Cerebellum (tissue), 4 donors: ENCODE measurements at places on chromosomes 12 and 14.

- no peak for DNase-seq
These were observed 1082.4 kb downstream of the TMTC2 start for GRCh38 chr12:83769151-83769550.

GRCh38 chr12:105939181-105939721 is 199.5 kb downstream of the NUAK1 start:
- no peak for DNase-seq

GRCh38 chr14:30928462-30928861 is 54.1 kb downstream of the COCH start:
- DNase-seq = no peak

DNA sequence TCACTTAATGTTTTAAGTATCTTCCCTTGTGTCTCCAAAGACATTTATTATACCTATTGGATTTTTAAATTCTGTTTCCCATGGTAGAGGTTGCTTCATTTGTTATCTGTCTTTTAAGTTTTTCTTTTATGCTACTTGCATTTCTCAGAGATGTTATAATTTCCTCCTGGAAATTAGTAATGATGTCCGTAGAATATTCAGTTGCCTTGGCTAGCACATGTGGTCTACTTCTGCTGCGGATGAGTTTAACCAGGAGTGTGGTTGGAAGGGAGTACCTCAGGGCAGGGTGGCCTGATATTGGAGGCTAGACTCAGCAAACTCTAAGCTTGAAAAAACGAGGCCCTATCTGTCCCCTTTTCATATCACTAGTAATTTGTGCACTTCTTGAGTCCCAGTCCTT is 8.8 kb upstream of the EVL start:
- no peak for DNase-seq

GRCh38 chr12:78864870-78865463 is 393 bp downstream of the SYT1 start:
- DNase-seq = no peak

GRCh38 chr12:31246470-31246850 is 79.5 kb downstream of the SINHCAF start:
- DNase-seq = no peak

DNA sequence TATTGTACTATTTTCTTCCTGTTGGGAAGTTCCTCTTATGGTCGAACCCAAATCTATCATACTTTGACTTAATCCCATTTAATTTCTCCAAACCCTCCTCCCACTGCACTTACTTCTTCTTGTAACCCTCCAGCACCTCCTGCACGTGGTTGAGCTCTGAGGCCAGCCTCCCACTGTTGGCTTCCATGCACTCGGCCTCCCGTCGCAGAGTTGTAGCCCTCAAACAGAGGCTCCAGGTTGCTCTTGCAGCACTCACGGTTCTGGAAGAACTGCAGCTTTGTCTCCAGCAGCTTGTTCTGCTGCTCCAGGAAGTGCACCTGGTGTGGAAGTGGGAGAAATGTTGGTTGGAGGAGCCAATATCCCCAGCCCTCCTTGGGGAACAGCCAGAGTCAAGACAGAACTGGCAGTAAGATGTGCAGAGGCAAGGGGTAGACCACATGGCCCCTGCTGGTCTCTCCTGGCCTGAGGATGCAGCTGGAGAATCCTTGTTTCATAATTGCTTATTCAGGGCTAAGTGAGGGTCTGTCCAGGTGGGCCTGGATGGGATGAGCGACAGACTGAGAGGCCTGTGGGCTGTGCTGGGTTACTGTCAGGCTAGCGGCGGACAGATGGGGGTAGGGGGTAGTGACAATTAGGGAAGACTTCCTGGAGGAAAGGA is 18.4 kb upstream of the KRT86 start:
- no peak for DNase-seq

DNA sequence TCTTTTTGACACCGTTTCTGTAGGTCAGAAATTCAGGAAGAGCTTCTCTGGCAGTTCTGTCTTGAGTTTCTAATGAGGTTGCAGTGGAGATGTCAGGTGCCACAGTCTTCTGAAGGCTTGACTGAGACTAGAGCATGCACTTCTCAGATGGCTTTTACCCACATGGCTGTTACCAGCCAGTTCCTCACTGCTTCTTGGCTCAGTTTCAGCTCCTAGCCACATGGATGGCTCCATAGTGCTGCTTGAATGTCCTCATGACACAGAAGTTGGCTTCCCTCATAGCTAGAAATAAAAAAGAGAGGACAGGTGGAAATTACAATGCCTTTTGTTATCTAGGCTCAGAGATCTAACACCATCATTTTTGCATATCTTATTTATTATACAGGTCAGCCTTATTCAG is 38.1 kb upstream of the SLC2A13 start:
- DNase-seq = no peak

DNA sequence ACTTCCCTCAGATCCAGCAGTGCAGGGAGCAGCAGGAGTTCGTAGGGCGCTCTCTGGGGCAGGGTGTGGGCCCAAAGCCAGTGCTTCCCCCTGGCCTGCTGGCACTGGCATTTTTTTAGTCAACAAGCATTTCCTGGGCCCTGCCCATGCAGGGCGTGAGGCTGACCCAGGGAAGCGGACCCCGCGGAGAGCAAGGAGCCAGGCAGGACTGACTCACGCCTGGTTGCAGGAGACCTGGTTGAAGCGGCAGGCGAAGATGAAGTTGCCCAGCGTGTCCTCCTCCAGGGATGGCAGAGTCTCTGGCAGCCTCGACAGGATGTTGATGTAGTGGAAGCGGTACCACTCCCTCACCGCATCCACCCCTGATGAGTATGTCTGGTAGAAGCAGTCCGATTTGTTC is 13.5 kb downstream of the SCNN1A start:
- DNase-seq = no peak

GRCh38 chr14:92719421-92719820 is 29.0 kb downstream of the LGMN start:
- DNase-seq = no peak

DNA sequence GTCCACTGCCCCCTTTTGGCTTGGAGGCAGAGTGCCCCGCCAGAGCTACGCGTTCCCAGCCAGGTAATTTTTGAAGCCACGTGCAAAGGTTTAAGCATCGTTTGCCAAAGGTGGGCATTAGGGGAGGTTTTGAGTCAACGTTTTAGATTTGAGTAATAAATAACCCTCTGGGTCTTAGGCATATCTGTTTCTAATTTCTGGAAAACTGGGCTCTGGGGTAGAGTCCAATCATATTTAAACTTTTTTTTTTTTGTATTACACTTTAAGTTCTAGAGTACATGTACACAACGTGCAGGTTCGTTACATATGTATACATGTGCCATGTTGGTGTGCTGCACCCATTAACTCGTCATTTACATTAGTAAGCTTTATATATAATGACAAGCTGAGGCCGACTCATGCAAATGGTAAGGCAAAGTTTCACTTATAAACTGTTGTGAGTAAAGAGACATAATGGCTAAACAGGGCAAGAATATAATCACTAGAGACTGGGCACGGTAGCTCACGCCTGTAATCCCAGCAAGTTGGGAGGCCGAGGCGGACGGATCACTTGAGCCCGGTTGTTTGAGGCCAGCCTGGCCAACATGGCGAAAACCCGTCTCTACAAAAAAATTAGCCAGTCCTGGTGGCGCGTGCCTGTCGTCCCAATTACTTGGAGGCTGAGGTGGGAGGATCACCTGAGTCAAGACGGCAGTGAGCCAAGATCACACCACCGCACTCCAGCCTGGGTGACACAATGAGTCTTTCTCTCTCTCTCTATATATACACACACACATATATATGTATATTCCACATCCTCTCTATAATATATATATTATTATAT is 491 bp upstream of the NR2C1 start:
- DNase-seq = no peak

GRCh38 chr12:25074954-25075353 is 120.0 kb downstream of the DNAI7 start:
- DNase-seq = no peak

GRCh38 chr12:83197483-83197914 is 510.8 kb downstream of the TMTC2 start:
- no peak for DNase-seq

DNA sequence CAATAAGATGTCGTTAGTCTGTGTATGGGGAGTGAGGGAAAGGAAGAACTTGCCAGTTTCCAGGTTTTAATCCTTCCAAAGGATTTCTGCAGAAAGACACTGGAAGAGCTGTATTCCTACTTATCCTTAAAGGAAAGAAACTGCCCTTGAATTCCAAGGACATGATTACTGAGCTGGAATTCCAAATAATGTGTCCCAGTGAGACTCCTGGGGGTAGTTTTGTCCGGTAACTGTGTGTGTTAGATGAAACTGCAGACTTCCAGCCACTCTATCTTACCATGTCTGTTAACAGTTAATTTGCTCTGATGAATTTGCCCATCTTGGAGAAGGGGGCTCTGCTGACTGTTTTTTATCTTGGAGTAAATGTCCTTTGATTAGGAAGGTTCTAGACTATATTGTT is 33.0 kb downstream of the CKB start:
- no peak for DNase-seq

DNA sequence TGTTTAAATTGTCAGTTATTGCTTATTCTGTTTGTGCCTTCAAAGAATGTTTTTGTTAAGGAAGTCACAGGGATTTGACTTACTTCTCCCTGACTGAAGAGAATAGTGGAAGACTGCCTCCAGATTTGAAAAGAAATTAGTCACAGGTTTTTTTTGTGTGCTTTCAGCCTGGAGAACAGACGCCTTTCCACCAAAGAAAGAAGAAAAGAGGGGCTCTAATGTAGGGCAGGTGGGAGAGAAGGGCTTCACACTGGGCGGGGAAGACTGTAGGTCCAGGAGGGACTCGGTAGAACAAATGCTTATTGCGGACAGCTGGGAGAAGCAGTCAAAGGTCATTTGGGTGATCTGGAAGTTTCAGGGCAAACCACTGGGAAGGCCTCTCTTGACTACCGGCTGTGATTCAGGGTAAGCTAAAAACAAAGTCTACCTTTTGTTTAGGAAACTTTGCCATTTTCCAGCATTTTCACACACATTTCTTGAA is 76.8 kb downstream of the SAMD4A start:
- no peak for DNase-seq

DNA sequence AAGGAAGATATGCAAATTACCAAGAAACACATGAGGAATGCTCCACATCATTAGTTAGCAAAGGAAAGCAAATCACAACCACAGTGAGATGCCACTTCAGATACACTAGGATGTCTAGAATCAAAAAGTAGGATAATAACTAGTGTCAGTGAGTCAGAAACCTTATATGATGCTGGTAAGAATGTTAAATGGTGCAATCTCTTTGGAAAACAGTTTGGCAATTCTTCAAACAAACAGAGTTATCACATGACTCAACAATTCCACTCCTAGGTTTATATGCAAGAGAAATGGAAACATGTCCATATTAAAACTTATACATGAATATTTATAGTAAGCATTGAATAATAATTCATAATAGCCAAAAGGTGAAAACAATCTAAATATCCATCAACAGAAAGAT is 220.9 kb downstream of the FOXG1 start:
- no peak for DNase-seq

GRCh38 chr14:23015618-23016017 is 5.7 kb upstream of the C14orf93 start:
- DNase-seq = no peak

GRCh38 chr14:95431199-95432143 is 85.0 kb downstream of the SYNE3 start:
- no peak for DNase-seq
